Activated naive CD8-positive, alpha-beta T cell treated with anti-CD3 and anti-CD28 coated beads, Interleukin-2, amount 50 U/mL, for 24 hours (primary cell): ENCODE measurements at places on chromosomes 3 and 15.
A peak's percentile ranks its signal among the peaks of the same experiment; 100 is the strongest.

DNA sequence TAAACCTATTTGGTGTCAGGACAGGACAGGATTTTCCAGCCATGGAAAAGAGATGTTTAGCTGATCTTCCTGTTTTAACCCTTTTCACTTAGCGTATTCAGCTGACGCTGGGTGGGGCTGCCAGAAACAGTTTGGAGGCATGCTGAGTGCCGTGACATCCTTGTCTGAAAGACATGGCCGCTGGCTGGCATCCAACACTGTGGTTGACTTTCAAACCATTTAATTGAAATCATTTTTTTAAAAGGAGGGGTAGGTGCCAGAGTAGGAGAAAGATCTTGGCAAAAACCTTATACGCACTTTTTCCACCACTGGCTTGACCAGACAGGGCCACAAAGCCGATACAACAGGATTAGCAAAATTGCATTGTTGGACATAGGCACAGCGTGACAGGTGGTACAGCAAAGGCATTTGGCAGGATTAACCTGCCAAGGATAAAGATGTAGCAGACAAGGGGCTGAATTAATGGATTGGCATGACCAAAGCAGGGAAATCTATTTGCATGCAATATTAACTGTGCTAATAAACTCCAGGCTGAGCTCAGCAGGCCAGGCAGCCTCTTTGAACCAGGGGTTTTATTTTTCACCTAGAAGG, 131.8 kb upstream of the TOPAZ1 start:
- DNase-seq: no peak

DNA sequence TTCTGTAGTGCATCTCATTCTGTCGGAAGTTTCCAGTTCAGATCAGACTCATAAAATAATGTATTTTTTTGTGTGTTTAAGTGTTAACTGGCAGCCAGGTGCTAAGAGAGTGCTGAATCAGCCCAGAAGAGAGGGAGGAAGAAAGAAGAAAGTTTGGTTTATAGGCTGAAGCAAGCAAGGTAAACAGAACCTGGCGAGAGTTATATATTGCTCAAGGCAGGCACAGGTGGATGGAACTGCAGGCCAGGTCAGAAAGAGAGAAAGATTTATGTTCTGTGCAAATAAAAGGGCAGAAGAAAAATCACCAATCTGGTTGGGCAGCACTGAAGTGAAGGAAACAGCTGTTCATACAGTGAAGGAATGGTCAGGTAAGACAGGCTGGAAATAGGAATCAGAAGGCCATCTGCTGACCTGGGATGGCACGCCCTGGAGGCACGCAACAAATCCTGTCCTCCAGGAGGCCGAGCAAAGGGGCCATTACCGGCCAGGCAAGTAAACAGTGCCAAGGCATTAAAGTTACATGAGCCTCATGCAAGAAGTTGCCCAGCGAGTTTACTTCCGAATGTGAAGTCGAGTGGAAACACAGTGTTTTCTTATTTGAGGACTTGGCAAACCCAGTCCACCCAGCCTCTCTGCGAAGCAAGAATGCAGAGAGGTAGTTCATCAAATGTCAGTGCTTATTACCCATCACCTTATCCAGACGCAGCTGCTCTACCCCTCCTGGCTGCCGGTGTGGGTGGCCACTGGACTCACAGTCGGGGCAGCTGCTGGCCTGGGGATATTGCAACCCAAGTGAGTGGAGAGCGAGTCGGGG, 309.8 kb downstream of the VPS13C start:
- DNase-seq: no peak

- no peak for DNase-seq
These were observed 582.3 kb upstream of the NAALADL2 start for GRCh38 chr3:174276826-174277225.

GRCh38 chr3:50211930-50212329, 6.9 kb downstream of the SLC38A3 start:
- peak; percentile 71 for DNase-seq

DNA sequence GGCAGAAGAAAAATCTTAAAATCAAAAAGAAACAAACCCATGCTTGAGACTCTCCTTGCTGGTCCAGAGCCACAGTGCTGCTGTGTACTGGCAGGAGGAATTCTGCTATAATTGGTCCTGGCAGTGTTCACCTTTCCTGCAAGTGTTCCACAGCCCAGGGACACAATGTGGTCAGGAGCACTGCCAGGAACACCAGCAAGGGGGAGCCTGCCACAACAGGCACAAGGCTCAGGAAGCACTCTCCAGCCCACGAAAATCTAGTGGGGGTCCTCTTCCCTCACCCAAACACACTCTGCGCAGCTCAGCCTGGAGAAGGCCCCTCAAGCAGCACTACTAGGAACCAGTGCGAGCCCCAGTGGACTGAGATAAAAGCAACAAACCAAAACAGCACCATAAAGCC, 92.9 kb downstream of the UBE3A start:
- no peak for DNase-seq

GRCh38 chr15:80606511-80607071, 88.5 kb upstream of the ABHD17C start:
- no peak for DNase-seq

DNA sequence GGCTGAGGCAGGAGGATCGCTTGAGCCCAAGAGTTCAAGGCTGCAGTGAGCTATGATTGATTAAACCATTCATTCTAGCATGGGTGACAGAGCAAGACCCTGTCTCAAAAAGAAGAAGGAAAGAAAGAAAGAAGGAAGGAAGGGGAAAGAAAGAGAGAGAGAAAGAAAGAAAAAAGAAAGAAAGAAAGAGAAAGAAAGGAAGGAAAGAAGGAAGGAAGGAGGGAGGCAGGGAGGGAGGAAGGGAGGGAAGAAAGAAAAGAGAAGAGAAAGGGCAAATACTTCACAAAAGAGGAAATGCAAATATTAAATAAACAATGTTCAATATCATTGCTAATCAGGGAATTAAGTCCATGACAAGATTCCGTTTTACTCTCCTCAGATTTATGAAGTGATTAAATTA, 4.0 kb upstream of the KIF7 start:
- no peak for DNase-seq
